Activated naive CD8-positive, alpha-beta T cell treated with anti-CD3 and anti-CD28 coated beads for 36 hours (primary cell): ENCODE measurements at places on chromosomes 3 and 15. TPM values are rescaled to one million over a fixed set of nuclear protein-coding genes. Genes with fewer than 3 reads are reported as not detected.

The PIK3CA gene
- total RNA-seq, result 19.0 TPM

The IL5RA gene
- total RNA-seq, result not detected

The GATM gene
- 5.0 TPM for total RNA-seq

The ISLR gene
- not detected for total RNA-seq

The GABRB3 gene
- 0.16 TPM for total RNA-seq

The SPSB4 gene
- not detected for total RNA-seq

The SKOR1 gene
- 0.16 TPM for total RNA-seq

The UROC1 gene
- total RNA-seq, result not detected

The CD276 gene
- total RNA-seq, result 1.6 TPM

The TCAIM gene
- 10.8 TPM for total RNA-seq

DNA sequence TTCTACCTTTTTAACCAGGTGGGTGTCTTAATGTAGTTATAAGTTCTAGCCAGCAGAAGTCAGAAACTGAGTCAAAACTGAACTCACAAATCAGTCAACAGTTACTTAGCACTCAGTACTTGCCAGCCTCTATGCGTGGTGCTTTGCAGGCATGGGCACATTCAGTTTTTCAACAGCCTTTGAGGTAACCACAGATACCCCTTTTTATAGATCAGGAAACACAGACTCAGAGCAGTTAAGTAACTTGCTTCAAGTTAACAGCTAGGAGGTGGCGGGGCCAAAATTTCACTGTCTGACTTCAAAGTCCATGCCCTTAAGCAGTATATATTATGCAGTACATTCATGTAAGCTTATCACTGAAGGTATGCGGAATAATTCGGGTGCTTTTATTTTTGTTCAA lies 139.4 kb downstream of the FHIT start:
- H3K4me1 ChIP-seq, result peaks cover 4% of the 10 kb centered on the region
- no peak overlapping the region for H3K27ac ChIP-seq
- H3K27me3 ChIP-seq, result no peaks in the 10 kb centered on the region
- no peak overlapping the region for H3K4me3 ChIP-seq
- H3K36me3 ChIP-seq, result peaks cover 16% of the 10 kb centered on the region

DNA sequence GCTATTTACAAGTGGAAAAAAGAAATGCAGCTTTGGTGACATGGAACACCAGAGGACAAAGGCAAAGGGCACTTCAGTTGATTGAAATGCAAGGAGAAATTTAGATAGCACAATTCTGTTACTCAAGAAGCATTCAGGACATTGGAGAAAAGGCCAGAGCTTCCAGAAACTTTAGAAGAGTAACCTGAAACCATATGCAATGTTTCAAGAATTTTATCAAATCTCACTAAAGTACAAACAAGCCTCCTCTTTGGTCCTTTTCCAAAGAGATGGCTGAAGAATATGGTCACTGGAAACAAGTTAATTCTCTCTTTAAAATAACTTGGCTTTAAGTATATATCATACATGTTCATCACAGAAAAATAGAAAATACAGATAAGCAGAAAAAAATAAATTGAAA lies 14.6 kb upstream of the LMOD3 start:
- no peaks in the 10 kb centered on the region for H3K4me1 ChIP-seq
- H3K4me3 ChIP-seq, result no peak overlapping the region
- H3K27ac ChIP-seq, result no peak overlapping the region
- no peaks in the 10 kb centered on the region for H3K27me3 ChIP-seq

DNA sequence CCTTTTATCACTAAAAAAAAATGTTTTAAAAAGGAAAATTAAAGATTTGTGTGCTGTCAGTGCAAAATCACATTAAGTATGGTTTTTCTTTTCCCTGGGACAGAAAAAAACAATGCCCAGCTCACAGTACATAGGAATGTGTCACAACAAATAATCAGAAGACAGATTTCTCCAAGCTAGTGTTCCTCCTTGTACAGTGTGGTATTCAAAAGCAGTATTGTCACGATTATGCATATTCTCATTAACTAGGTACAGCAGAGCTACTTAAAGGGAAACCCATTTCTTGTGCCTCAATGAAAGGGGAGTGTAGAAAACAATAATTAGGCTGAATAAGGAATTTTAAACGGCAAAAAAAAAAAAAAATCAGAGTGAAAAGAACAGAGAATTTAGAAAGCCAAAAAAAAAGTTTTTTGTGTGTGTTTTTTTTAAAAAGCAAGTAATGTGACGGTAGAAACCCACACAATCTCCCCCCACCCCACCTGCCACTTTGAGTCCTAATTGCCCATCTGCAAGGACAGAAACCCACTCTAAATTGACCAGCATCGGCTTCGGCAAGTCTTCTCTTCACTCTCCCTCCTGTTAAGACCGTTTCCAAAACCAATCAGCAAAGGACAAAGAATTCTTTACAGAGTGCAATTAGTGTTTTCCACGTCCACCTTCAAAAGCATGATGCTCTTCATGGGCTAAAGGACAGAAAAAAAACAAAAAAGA lies 41.0 kb downstream of the EIF4E3 start:
- H3K36me3 ChIP-seq, result peaks cover 7% of the 10 kb centered on the region
- no peak overlapping the region for H3K4me3 ChIP-seq
- peaks cover 11% of the 10 kb centered on the region for H3K4me1 ChIP-seq
- no peaks in the 10 kb centered on the region for H3K27me3 ChIP-seq
- no peak for DNase-seq

GRCh38 chr15:85839643-85840042 lies 44.9 kb upstream of the KLHL25 start:
- H3K27ac ChIP-seq, result no peak overlapping the region
- no peaks in the 10 kb centered on the region for H3K36me3 ChIP-seq
- H3K27me3 ChIP-seq, result peaks cover 15% of the 10 kb centered on the region

DNA sequence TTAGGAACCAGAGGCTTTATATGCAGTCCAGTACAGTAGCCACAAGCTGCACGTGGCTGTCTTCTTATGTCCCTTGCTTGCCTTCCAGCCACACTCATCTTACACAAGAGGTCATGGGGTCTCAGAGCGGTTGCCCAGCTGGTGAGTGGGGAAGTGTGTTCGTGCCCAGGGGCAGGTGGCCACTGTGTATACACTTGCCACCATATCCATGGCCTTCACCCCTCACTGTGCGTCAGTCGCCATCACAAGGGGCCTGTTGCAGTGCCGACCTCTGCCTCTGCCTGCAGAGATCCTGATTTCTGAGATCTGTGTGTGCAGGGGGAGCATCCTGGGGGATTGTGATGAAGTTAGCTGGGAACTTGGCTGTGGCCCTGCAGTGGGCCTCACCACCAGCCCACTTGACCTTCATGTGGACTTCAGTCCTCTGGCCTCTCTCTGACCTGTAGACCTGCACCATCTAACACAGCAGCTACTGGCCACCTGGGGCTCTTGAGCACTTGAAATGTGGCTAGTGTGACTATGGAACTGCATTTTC lies 43.1 kb upstream of the SACM1L start:
- H3K4me1 ChIP-seq, result peaks cover 3% of the 10 kb centered on the region
- no peak for DNase-seq
- no peak overlapping the region for H3K4me3 ChIP-seq
- H3K36me3 ChIP-seq, result peaks cover 35% of the 10 kb centered on the region
- no peak overlapping the region for H3K27ac ChIP-seq
- no peaks in the 10 kb centered on the region for H3K27me3 ChIP-seq

GRCh38 chr3:113129168-113129567 lies 82.2 kb upstream of the BOC start:
- no peak for DNase-seq
- H3K27ac ChIP-seq, result no peak overlapping the region
- H3K27me3 ChIP-seq, result no peaks in the 10 kb centered on the region
- H3K4me1 ChIP-seq, result no peaks in the 10 kb centered on the region
- H3K36me3 ChIP-seq, result peaks cover 3% of the 10 kb centered on the region

DNA sequence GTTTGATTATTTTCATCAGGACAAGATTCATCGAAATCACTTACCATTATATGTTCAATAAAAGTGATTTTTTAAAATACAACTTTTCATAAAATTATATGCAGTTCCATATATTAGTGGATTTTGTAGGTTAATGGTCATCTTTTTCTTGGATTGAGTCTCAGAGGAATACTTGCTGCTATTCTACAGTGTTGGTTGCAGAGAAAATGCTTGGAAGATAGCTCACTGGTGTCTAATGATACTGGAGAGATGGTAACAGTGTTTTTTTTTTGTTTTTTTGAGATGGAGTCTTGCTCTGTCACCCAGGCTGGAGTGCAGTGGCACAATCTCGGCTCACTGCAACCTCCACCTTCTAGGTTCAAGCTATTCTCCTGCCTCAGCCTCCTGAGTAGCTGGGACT lies 143.3 kb downstream of the TCF12 start:
- no peak for DNase-seq
- no peak overlapping the region for H3K27ac ChIP-seq
- peaks cover 13% of the 10 kb centered on the region for H3K36me3 ChIP-seq
- H3K4me3 ChIP-seq, result no peak overlapping the region

DNA sequence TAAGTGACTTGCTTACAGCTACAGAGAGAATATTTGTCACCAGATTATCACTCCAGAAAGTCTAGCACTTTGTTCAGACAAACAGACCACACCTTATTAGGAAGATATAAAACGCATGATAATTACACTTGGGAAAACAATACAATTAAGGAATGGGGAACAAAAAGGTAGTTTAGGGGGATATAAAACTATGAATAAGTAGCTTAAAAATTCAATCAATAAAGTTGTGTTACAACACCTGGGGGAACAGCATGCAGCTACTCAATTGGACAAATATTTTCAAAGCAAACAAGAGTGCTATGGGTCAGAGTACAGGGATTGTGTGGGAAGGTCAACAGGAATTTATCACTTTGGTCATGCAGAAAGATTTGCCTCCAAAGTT lies 15.1 kb downstream of the CLDN1 start:
- H3K36me3 ChIP-seq, result peaks cover 3% of the 10 kb centered on the region
- H3K4me1 ChIP-seq, result peaks cover 24% of the 10 kb centered on the region
- no peak for DNase-seq
- peak overlapping the region; percentile 78 for H3K27ac ChIP-seq
- H3K27me3 ChIP-seq, result peaks cover 20% of the 10 kb centered on the region

DNA sequence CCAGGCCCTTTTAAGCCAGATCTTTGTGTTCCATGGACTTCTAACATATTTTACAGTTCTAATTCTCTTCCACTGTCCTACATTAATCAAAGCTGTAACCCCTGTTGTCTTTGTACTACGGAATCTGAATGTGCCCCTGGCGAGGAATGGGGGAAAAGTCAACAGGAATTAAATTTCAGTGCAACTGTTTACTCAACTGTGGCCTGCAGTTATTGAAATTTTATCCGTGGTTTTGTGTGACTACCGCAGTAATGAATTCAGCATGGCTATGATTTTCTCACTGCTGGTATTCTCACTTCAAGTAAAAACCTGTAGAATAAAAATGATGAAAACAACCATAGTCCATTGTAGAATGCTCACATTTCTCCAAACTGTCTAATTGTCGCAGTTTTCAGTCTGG lies 388.0 kb downstream of the FOXP1 start:
- DNase-seq, result no peak
- H3K27me3 ChIP-seq, result no peaks in the 10 kb centered on the region
- H3K4me3 ChIP-seq, result no peak overlapping the region
- H3K27ac ChIP-seq, result peak overlapping the region; percentile 46

- no peaks in the 10 kb centered on the region for H3K27me3 ChIP-seq
- no peak for DNase-seq
- no peaks in the 10 kb centered on the region for H3K4me1 ChIP-seq
- no peak overlapping the region for H3K4me3 ChIP-seq
- no peaks in the 10 kb centered on the region for H3K36me3 ChIP-seq
Measured at GRCh38 chr3:26118165-26118564, 328.3 kb downstream of the OXSM start.

- no peak overlapping the region for H3K4me3 ChIP-seq
- H3K4me1 ChIP-seq, result no peaks in the 10 kb centered on the region
- no peaks in the 10 kb centered on the region for H3K27me3 ChIP-seq
Measured at GRCh38 chr3:3351226-3351625, 171.7 kb upstream of the CRBN start.

GRCh38 chr3:82802501-82802900 lies 1041.1 kb upstream of the GBE1 start:
- no peaks in the 10 kb centered on the region for H3K36me3 ChIP-seq
- H3K27me3 ChIP-seq, result no peaks in the 10 kb centered on the region
- no peak overlapping the region for H3K27ac ChIP-seq
- H3K4me3 ChIP-seq, result no peak overlapping the region
- DNase-seq, result no peak
- no peaks in the 10 kb centered on the region for H3K4me1 ChIP-seq

- no peaks in the 10 kb centered on the region for H3K36me3 ChIP-seq
- no peaks in the 10 kb centered on the region for H3K4me1 ChIP-seq
- H3K4me3 ChIP-seq, result no peak overlapping the region
- peaks cover 12% of the 10 kb centered on the region for H3K27me3 ChIP-seq
Measured at GRCh38 chr15:38847666-38848065, 283.1 kb upstream of the RASGRP1 start.

DNA sequence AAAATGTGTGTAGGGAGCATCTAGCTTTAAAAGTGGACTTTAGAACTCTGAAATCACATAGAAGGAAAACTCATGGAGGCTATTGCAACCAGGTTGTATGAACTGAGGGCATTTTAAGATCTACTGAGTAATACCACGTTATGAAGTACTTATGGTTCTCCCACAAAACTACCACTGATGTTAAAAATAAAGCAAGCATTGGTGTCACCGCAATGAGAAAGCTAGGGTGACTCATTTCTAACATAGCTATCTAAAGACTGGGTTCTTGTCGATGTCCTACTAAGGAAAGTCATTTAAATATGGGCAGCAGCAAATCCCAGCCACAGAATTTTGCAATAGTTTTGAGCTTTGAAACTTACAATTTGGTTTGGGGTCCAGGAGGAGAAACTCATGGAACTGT lies 584.8 kb downstream of the DIPK2A start:
- H3K27me3 ChIP-seq, result no peaks in the 10 kb centered on the region
- no peaks in the 10 kb centered on the region for H3K4me1 ChIP-seq
- H3K27ac ChIP-seq, result no peak overlapping the region
- no peak overlapping the region for H3K4me3 ChIP-seq
- DNase-seq, result no peak

- no peak overlapping the region for H3K27ac ChIP-seq
- H3K36me3 ChIP-seq, result no peaks in the 10 kb centered on the region
- DNase-seq, result no peak
- no peaks in the 10 kb centered on the region for H3K4me1 ChIP-seq
Measured at GRCh38 chr3:182116386-182116785, 404.7 kb downstream of the SOX2 start.

DNA sequence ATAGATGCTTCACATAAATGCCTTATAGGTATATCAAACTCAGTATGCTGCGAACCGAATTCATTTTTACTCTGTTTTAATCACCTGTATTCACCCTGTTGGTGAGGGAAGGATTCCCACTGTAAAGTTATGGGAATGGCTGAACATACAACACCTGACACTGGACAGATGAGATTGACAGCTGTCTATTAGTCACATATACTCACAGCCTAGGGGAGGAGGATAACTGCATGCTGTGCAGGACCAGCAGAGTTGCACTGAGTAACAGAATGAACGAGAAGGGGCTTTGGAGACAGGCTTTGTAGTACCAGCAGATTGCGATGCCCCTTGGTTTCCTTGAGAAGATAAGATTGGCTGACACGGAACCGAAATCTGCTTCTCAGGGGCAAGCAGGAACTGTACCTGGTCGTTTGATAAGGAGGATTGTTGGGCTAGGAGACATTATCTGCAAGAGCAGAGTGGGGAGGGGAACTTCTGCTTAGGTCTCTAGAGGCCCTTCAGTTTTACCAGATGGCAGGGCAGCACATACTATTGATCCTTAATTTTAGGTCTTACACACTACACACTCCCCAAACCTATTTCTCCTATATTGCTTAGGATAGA lies 43.5 kb upstream of the SLC22A13 start:
- peaks cover 18% of the 10 kb centered on the region for H3K36me3 ChIP-seq
- no peak overlapping the region for H3K4me3 ChIP-seq
- no peaks in the 10 kb centered on the region for H3K27me3 ChIP-seq
- peaks cover 6% of the 10 kb centered on the region for H3K4me1 ChIP-seq
- DNase-seq, result no peak
